ENCODE measurements at places on chromosomes 16 and 17.

- no peak for DNase-seq
Measured at GRCh38 chr17:14123619-14124278, 54.4 kb downstream of the COX10 start.

- no peak for DNase-seq
Measured at GRCh38 chr17:8255499-8255898, 6.4 kb downstream of the PFAS start.

DNA sequence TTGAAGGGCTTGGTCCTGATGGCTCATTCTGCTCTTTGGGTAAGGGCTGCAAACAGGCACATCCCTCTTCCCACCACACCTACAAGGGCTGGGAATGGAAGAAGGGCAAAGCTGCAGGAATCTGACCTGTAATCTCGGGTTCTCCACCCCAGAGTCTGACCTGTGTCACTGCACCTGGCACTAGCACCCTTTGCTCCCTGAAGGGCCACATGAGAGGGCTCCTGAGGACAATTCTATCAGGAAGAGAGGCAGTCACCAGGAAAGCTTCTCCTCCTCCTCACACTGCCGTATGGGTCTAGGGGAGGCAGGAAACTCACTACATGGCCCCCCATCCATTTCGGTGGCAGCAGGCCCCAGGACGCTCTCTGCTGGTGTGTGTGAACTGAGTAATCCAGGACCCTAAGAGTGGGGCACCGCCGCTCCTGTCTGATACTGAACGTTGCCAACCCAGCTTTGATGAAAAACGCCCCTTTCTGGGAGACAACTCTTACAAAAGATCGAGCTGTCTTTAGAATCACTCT, 26.4 kb downstream of the TTLL6 start:
- DNase-seq = no peak

GRCh38 chr17:44307387-44308186, 814 bp upstream of the RUNDC3A start:
- peak; percentile 33 for DNase-seq

All from DMS153 (cell line).